ENCODE measurements at places on chromosomes 3 and 15.

DNA sequence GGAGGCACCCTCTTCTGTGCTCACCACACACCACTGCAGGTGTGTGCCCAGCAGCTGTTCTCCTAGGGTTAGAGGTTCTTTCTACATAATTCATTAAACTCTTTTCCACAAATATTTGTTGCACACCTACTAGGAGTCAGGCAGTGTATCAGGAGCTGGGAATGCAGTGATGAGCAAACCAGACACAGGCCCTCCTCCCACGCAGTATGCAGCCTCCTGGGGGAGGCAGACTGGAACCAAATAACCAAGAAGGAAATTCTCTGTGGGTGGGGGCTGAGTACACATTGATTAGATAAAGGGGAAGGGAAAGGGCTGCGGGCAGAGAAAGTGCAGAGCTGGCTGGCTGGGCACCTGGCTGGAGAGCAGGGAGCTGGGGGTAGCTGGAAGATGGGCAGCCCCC lies 18.5 kb upstream of the C3orf22 start:
- DNase-seq, result no peak

DNA sequence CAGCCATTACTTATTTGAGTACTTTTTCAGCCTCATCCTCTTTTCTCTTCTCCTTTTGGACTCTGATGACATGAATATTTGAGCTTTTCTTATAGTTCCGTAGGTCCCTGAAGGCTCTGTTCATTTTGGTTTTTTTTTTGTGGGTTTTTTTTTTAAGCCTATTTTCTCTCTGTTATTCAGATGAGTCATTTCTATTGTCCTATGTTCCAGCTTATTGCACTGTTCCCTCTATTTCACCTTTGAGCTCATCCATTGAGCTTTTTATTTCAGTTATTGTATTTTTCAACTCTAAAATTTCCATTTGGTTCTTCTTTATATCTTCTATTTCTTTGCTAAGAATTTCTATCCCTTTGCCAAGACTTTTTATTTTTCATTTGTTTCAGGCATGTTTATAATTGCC lies 7.2 kb upstream of the MGLL start:
- DNase-seq, result no peak

- DNase-seq, result no peak
These were observed 39.9 kb downstream of the RAB6B start for GRCh38 chr3:133855772-133856171.

DNA sequence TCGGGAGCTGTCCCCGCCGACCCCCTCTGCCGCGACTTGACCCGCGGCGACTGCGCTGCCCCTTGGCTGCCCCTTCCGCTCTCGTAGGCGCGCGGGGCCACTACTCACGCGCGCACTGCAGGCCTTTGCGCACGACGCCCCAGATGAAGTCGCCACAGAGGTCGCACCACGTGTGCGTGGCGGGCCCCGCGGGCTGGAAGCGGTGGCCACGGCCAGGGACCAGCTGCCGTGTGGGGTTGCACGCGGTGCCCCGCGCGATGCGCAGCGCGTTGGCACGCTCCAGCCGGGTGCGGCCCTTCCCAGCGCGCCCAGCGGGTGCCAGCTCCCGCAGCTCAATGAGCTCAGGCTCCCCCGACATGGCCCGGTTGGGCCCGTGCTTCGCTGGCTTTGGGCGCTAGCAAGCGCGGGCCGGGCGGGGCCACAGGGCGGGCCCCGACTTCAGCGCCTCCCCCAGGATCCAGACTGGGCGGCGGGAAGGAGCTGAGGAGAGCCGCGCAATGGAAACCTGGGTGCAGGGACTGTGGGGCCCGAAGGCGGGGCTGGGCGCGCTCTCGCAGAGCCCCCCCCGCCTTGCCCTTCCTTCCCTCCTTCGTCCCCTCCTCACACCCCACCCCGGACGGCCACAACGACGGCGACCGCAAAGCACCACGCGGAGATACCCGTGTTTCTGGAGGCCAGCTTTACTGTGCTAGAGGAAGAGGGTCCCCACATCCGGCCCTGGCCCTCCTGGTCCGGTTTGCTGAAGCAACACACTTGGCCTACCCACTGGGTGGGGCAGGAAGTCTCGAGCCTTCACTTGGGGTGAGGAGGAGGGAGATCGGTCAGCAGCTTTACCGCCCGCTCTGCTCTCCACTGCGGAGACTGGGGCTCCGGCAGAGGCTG lies at the start of gene RASSF1:
Gene RASSF1, minus strand, starts transcription at position 389 of the 882 bp plus-strand sequence. Its CDS starts 31 bp downstream, at position 358.
- no peak for DNase-seq

- no peak for DNase-seq
These were observed 87.6 kb downstream of the LRIG1 start for GRCh38 chr3:66413151-66413751.

- no peak for DNase-seq
These were observed 13.8 kb downstream of the AVEN start for GRCh38 chr15:34025252-34025651.

DNA sequence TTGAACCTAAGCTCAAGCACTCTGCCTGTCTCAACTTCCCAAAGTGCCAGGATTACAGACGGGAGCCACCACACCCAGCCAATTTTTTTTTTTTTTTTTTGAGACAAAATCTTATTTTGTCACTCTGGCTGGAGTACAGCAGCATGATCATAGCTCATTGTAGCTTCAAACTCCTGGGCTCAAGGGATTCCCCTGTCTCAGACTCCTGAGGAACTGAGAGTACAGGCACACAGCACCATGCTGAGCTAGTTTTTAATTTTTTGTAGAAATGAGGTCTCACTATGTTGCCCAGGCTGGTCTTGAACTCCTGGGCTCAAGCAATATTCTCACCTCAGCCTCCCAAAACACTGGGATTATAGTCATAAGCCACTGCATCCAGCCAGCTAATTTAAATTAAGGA lies 36.8 kb upstream of the SUCLG2 start:
- no peak for DNase-seq

DNA sequence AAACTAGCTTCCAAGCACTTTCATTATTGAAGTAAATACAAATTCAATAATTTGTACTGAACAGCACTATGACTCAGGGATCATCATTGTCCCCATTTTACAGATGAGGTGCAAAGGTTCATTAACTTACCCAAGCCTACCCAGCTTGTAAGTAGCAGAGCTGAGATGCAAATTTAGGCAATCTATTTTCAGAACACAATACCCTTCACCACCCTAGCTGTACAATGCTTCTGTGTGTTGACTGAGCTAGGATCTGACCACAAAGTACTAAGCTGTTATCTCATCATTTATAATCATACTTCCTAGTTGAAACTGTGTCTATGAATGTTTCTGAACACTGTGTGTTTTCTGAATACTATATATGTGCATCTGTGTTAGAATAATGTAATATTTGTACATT lies 3.2 kb upstream of the ILDR1 start:
- no peak for DNase-seq

All from NCI-H1092 (cell line).